Activated T-helper 2 cell treated with anti-CD3 and anti-CD28 coated beads, Interferon-gamma antibody, Interleukin-2, Interleukin-4, amounts not matched to agents 10 μg/mL and 5 μg/mL and 100 μg/mL, durations not matched to agents 14 hours and 24 hours and 36 hours (primary cell): ENCODE measurements at places on chromosomes 2 and 18. TPM values are rescaled to one million over a fixed set of nuclear protein-coding genes. Genes with fewer than 3 reads are reported as not detected.

Gene UGT1A6
- total RNA-seq, result not detected in 2 replicates

Gene EFR3B
- total RNA-seq, result 0.34 and 0.46 TPM in 2 replicates

GRCh38 chr18:32804134-32804888 lies 31.5 kb upstream of the KLHL14 start:
- DNase-seq, result no peak

DNA sequence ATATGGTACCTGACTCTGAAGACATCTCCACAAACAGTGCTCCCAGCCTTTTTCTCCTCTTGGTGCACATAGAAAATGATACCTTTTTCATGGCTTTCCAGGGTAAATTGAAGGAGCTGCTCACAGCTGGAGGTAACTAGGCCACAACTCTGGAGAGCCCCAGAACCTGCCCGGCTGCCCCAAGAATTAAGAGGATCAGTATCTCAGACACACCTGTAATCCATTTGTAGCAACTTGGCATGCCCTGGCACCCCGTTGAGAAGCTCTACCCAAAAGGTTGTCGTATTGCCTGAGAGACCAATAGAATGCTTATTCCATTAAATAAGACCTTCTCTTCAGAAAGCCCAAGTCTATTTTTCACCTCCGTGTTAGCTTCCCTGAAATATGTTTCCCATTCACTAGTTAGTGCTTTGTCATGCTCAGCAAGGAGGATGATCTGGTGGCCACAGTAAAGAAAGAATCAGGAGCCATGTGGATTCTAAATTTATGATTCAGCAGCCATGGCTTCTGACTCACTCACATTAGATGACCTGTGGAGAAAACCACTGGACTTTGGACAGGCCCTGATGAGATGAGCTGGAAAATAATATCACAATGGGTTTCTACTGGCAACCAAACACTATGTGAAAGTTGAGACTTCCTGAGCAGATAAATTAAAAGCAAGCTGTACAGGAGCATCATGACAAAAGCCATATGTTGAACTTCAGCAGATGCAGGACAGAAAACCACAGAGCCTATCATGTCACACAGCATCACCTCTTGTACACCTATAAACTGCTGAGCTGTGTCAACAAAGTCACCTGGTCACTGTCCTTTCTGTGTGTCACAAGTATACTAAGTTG lies 253.3 kb upstream of the OSR1 start:
- DNase-seq, result no peak

GRCh38 chr2:132754392-132754791 lies 84.4 kb upstream of the LYPD1 start:
- DNase-seq, result no peak
